ENCODE measurements at places on chromosomes 16 and 17.
A peak's percentile ranks its signal among the peaks of the same experiment; 100 is the strongest.

DNA sequence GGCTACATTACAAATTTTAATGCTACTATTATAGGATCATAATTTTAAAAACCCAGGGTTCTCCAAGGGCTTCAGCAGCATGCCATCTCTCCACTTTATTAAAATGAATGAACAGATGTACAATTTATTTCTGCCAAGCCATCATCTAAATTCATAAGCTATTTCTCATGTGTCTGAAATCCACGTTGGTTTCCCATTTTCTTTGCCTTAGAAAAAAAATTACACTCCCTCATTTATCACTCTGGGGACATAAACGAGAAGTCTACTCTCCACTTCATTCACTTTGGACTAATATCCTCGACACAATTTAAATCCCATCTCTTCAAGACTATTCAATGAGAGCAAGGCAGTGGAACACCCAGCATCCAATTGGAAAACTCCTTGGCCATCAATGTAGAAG, 178.4 kb upstream of the HSBP1 start:
- DNase-seq: no peak

GRCh38 chr17:62895320-62896301, 70.4 kb upstream of the TANC2 start:
- DNase-seq: no peak

GRCh38 chr16:27618606-27619327, 68.8 kb downstream of the KATNIP start:
- DNase-seq: no peak

- DNase-seq: no peak
Measured at GRCh38 chr16:66155933-66156332, 210.6 kb upstream of the CDH5 start.

DNA sequence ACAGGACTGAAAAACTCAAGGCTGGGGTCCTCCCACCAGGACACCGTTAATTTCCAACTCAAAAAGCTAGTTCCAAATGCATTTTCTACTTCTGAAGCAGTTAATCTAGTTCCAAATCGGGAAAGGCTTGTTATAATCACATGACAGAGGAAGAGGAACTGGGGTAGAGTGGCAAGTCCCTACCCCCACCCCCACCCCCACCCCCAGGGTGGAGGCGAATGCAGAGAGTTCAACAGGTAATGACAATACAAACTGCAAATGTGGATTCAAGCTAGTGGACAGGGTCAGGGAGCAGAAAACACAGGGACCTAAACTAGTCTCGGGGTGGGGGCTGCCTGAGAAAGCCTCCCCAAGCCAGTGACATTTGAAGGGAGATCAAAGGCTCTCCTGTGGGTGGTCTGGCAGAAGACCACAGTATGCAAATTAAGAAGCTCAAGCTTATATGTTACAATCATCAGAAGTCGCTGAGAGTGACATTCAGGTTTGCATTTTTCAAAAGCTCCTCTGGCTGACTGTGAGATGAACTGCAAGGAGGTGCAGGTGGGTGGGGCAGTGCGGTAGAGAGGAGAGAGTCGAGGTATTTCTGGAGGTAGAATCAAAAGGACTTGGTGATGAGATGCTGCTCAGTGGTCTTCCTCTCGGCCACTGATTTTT, 56.4 kb upstream of the SLC25A19 start:
- DNase-seq: no peak

GRCh38 chr17:45031231-45032173, 19.9 kb downstream of the DCAKD start:
- no peak for DNase-seq

GRCh38 chr17:36544044-36544306, 744 bp upstream of the GGNBP2 start:
- DNase-seq: no peak

DNA sequence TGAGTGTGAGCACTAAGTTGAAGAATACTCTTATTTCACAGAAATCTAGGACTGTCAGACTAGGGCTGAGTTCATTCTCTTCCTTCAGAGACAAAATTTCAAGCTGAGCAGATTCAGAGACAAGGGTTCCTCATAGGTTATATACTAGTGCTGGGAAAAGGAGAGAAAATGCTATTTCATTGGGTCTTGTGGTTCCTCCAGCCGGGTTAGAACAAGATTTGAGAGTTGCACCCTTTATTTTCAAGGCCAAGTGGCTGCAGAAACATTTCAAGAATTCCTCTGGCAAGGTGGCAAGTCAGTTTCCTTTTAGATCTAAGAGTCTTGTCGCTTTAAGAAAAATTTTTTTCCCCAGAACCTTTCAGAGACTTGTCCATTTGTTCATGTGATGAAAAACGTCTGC, 6.8 kb downstream of the THUMPD1 start:
- no peak for DNase-seq

GRCh38 chr16:12260647-12261262, 284.2 kb downstream of the SNX29 start:
- peak; percentile 23 for DNase-seq

DNA sequence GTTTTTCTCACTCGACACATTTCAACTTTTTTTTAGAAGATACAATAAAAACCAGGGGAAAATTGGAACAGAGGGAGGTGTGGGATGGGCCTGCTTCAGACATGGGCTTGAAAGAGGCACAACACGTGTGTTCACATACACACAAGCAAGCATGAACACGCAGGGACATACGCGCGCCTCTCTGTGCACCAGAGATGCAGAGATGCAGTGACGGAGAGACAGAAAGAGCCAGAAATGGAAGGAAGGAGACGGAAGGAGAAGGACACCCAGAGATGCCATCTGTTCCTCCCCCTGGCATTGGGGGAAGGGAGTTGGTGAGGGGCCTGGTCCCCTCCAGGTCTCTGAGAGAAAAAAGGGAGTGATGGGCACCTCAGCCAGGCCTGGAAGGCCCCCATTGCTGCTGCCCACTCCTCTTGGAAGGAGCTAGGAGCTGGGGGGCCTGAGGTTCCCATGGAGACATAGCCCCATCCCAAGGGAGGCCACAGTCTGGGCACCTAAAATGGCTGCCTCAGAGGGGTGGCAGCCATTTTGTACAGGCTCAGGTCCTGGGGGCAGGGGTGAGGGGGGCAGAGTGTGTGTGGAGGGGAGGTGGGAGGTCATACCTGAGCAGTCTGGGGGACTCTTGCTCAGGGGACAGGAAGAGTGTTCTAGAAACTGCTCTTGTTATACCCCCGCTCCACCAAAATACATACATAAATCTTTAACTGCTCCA, 3.8 kb upstream of the NEUROD2 start:
- DNase-seq: no peak

DNA sequence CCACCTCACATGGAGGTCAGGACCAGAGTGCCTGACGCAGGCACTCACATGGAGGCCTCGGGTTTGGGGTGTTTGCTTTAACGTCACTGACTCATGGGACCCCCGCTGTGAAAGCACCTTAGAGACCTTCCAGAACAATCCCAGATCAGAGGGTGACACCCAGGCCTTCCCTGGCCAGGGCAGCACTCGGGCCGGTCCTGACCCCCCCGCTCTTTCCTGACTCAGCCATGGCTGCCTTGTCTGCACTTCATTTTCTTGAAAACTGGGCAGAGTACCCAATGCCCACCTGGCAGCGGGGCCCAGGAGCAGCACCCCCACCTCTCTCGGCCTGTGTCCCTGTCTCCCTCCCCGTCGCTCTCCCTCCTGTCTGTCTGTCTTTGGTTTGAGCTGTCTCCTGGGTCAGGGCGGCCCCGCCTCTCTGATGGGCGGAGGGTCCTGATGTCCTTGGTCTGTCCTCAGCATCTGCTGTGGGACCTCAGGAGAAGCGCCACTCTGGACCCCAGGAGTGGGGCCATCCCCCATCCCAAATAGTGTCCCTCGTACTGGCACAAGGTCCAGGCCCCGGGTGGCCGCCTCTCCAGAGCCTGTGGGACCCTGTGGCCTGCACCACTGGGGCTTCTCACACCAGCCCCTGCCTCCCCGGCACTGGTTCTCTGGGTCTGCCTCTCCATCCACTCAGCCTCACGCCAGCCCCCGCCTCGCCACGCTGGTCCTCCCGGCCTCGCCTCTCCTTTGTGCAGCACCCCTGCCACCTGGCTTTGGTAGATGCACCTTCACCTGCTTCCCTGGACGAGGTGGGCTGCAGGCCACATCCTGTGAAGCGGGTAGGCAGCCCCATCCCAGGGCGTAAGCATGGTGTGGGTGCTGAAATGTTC, 55.9 kb upstream of the ZNF469 start:
- no peak for DNase-seq

DNA sequence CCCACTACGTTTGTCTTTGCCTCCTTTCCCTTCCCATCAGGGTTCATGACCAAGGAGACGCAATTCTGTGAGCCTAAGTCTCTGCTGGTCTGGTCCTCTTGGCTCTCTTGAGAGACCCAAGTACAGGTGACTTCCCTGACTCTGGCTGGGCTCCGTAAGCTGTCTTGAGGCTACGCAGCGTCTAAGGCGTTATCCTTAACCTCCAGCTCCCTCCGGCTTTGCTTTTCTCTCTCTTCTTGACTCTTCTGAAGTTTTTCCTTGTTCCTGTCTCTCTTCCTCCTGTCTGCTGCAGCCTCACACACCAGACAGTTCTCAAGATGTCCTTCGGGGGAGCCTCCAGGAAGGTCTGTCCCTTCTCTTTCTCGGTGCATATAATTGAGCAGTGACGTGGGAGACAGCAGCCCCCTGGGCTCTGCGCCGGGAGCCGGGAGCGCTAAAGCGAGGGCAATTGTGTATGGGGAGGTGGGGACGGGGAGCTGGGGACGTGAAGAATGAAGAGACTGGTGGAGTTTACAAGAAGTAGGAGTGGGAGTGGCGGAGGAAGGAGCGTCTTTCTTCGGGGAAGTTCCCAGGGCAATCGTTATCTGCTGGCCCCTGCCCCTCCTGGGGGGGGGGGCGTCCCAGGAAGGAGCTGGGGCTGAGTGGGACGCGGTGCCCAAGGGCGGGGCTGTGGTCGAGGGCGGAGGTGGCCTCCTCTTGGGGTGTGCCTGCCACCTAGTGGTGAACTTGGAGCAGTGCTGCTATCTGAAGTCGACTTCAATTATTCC, 6.9 kb upstream of the PIRT start:
- peak; percentile 38 for DNase-seq

DNA sequence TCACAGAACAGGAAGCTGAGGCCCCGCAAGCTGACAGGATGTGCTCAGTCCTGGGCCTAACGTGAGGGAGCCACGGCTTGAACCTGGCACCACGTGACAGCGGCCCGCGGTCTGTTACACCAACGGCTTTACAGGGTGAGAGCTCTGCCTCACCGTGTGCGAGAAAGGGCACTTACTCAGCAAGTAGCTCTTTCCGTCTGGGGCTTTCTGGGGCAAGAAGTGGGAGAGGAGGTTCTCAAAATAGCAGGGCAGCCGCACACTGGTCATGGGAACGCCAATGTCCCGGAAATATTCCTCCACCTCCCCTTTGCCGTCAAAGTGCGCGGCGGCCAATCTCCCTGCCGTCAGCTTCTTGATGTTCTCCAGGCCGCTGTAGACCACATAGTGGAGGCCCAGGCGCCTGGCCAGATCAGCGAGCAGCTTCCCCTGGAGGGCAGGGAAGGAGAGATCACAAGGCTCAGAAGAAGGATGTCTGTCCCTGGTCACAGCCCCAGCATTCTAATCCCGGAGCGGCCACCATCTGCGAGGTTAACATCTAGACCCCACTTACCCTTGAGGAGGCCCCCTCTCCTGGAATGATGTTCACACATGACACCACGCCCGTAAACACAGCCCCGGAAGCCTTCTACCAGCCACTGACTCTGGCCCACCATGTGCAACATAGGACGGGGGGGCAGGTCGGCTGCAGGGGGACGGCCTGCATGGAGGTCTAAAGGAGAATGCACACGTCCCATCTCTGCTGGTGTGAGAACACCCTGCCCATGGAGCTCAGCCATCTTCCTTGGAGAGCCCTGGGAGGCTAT, 8.2 kb downstream of the NMRAL1 start:
- DNase-seq: no peak

- DNase-seq: no peak
Measured at GRCh38 chr17:45302649-45303173, 14.1 kb downstream of the MAP3K14 start.

DNA sequence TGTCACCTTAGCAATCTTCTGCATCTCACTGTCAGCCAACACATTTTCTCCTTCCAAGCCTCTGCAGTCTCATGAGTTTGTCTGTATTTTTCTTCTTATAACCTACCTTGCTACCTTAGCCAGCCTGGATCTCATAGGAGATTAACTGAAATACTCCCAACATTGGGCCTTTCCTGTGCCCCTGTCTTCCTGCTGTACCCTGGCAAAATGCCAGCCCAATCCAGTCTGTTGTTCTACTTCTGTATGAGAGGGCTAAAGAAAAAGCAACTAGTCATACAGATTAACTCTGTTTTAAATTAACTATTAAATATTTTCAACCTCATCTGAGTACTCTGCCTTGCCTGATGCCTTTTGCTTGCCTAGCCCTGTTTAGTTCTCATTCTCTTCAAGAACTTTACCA, 18.4 kb downstream of the GOSR1 start:
- DNase-seq: no peak

DNA sequence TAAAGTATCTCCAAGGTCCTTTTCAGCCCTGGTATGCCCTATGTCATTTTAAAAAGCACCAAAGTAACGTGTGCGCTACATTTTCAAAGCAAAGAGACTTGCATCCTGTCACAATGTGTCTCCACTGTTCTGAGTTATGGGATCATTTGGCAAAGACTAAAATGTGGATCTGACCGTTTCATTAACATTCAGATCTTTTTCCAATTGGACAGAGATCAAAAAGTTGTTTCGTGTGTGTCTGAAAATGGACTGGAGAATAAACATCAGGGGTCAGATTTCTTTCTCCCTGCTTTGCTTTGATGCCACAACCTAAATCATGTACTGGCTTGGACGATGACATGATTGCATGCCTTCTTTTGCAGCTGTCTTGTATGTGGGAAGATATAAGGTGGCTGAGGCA, 136.0 kb upstream of the NOG start:
- DNase-seq: no peak

GRCh38 chr17:52759864-52760263, 601.4 kb upstream of the CA10 start:
- no peak for DNase-seq

DNA sequence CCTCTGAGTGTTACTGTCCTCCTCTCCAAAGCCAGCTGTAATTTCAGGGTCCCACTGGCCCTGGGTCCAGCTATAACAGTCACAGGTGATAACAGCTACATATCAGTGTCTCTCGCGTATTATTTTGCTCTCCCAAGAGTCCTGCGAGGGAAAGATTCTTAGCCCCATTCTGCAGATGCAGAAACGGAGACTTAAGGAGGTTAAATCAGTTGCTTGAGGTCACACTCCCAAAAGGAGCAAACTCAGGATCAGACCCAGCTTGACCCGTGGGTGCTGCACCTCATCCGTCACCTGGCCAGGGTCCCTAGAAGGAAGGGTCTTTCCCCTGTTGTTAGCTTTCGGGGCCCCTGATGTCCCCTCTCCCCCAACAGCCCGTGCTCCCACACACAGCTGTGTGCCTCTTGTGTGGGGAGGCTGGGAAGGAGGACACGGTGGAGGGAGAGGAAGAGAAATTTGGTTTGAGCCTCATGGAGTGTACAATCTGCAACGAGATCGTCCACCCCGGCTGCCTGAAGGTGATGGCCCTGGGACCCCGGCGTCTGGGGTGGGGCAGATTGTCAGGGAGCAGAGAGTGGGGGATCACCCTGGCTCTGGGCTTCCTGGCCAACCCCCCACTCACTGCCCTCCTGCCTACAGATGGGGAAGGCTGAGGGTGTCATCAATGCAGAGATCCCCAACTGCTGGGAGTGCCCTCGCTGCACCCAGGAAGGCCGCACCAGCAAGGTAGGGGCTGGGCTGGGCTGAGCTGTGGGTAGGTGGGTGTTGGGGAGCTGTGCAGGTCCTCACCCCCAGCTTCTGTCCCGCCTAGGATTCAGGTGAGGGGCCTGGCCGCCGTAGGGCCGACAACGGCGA, 3.8 kb downstream of the FBXL19 start:
- no peak for DNase-seq

GRCh38 chr17:39277110-39277509, 51.4 kb upstream of the STAC2 start:
- no peak for DNase-seq

Data from NT2/D1 (cell line).